ENCODE measurements at places on chromosomes 11 and 22.
A peak's percentile ranks its signal among the peaks of the same experiment; 100 is the strongest.

GRCh38 chr11:94557992-94558391 is 9.2 kb upstream of the PIWIL4 start:
- no peak for DNase-seq

DNA sequence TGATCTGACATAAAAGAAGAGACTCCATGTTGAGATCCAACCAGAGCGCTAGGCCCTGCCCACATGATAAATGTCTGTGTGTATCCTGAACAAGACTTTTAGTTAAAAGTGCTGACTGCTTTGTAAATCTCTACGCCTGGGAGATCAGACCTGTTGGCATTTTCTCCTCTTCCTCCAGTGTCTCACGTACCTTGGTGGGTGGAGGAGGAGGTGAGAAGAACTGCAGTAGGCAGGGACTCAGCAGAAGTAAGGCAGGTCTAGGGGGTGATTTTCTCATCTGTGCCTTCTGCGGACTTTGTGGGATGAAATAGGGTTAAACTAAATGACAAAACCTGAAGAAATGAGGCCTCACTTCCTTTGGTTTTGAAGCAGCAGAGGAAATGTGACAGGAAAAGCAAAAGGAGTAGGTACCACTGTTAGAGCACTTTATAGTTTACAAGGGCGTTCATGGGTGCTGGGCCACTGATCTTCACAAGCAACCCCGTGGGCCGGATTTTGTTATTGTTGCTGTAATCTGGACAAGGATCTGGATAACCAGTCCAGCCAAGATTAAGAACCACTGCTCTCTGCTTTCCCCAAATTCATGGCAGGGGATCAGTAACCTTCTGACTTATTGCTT is 36.7 kb upstream of the PLET1 start:
- DNase-seq = no peak

DNA sequence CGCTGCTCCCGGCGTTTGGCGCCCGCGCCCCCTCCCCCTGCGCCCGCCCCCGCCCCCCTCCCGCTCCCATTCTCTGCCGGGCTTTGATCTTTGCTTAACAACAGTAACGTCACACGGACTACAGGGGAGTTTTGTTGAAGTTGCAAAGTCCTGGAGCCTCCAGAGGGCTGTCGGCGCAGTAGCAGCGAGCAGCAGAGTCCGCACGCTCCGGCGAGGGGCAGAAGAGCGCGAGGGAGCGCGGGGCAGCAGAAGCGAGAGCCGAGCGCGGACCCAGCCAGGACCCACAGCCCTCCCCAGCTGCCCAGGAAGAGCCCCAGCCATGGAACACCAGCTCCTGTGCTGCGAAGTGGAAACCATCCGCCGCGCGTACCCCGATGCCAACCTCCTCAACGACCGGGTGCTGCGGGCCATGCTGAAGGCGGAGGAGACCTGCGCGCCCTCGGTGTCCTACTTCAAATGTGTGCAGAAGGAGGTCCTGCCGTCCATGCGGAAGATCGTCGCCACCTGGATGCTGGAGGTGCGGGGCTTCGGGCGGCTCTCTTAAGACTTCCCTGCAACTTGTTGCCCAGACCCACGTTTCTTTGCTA is at the start of gene CCND1:
Gene CCND1 (plus strand): TSS at position 162 of the 587 bp plus-strand sequence. CDS start 158 bp downstream, at position 320.
- peak; percentile 9 for DNase-seq

DNA sequence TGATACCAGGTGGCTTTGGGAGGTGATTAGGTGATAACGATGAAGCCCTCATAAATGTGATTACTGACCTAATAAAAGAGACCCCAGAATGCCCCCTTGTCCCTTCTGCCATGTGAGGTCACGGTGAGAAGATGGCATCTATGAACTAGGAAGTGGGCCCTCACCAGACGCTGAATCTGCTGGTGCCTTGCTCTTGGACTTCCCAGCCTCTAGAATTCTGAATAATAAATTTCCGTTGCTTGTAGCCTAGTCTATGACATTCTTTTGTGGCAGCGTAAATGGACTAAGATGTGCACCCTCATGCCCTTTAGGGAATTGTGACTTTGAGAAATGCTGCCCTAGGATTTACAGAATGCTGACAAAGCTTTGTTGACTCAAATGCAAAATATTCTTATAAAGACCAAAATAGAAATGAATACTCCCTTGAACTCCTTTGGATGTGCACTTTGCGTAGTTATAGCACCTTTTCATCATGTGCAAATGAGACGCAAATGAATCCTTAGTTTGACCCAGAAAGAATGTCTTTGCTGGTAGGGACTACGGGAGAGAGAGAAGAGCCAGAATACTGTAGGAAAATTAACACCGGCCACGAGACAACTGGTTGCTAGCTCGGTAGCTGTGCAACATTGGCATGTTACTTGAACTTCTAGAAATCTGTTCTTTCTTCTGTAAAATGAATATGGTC is 24.8 kb upstream of the EHF start:
- DNase-seq = no peak

- no peak for DNase-seq
Observed at GRCh38 chr11:13884158-13884799, 78.2 kb upstream of the SPON1 start.

GRCh38 chr11:14189874-14190273 is 169.1 kb downstream of the RRAS2 start:
- no peak for DNase-seq

DNA sequence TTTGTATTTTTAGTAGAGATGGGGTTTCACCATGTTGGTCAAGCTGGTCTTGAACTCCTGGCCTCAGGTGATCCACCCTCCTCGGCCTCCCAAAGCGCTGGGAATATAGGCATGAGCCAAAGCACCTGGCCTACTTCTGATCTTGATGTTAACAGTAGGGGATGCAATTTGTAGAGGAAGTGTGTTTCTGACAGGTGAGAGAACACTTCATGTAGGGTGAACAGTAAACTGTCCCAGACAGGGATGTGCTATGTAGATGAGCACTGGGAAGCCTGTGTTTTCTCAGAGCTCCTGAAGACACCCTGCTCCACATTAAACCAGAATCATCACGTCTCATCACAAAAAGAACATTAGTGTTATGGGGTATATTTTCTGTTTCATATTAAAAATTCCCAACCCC is 45.1 kb downstream of the UBASH3B start:
- DNase-seq = no peak

GRCh38 chr11:69486773-69487291 is 5.4 kb downstream of the LINC01488 start:
- DNase-seq = no peak

- DNase-seq = peak; percentile 87
Observed at GRCh38 chr11:19753451-19754106, 40.9 kb downstream of the NAV2 start.
